ENCODE measurements at places on chromosomes 7 and 10.
A peak's percentile ranks its signal among the peaks of the same experiment; 100 is the strongest.

GRCh38 chr7:150396851-150397260 is 17.7 kb downstream of the ZNF775 start:
- DNase-seq = no peak

DNA sequence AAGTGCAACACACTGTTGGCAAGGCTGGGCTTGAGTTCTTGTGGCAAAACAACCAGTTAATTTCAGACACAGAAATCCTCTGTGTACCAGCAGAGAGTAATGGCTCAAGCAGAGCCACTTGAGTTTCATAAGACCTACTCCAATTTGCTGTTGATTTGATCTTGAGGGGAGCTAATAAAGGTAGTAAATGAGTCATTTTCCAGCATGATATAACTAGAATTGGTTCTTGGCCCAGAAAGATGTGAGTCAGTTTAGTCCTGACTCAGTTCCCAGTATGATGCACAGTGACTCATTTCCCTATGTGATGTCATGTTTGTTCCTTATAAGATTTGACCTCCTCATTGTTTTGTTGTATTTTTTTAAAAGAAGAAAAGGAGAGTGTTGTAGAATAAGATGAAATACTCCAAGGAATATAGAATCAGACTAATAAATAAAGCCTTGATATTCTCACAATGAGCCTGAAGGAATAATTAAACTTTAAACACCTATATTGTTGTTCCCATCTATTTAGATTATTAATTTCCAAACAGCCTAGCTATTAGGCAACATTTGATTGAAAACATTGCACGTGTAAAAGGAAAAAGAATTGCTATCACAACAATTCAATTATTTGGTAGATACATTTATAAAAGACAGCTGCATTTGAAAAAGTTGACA is 186.2 kb downstream of the REEP3 start:
- peak; percentile 95 for DNase-seq

GRCh38 chr7:20684581-20684980 is 69.1 kb downstream of the ABCB5 start:
- no peak for DNase-seq

- no peak for DNase-seq
These were observed 7.8 kb upstream of the ATOH7 start for GRCh38 chr10:68239596-68240150.

GRCh38 chr7:158958618-158959017 is 102.3 kb downstream of the DYNC2I1 start:
- DNase-seq = no peak

DNA sequence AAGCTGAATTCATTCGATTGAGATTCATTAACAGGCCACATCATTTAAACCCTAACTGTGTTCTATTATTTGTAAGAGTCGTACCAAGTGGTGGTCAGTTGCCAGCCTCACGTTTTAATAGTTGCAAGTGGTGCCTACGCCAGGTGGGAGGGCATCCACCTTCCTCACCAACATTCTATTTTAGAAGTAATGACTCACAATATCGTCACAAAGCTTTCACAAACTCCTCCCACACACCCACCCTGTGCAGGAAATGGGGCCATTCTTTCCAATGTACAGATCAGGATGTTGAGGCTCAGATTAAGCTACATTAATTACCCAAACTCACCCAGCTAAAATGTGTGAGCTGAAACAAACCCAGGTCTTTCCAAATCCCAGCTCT is 77.3 kb upstream of the SAMD8 start:
- DNase-seq = no peak

GRCh38 chr10:55627501-55628051 is 733.5 kb downstream of the ZWINT start:
- DNase-seq = no peak

DNA sequence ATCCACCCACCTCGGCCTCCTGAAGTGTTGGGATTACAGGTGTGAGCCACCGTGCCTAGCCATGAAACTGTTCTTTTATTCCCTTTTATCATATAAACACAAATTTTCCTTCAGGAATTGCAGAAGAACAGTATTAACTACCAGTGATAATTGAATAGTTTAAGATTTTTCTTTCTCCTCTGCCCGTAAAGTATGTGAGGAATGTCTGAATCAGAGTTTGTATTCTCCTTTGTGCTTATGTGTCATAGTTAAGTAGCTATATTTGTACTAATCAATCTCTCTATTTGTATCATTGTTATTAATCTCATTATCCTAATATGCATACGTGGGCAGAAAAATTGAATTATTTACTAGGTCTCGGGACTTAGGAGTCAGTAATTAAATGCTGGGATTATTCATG is 83.6 kb downstream of the ZNF277 start:
- DNase-seq = no peak

DNA sequence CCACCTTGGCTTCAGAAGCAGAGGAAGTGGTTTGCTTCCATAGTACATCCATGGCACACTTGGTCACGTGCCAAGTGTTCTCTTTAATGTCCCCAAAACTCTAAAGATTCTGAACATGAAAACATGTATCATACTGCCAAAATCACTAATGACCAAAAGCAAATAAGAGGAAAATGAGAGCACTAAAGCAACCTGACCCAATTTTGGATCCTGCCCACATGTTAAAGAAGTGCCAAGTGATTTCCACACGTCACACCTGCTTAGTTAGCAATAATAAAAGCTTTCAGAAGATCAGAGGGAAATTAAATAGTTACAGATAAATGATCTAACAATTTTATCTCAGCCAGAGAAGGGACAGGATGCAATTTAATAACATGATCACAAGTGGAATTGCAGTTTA is 1170.0 kb downstream of the XPNPEP1 start:
- DNase-seq = no peak

- DNase-seq = no peak
These were observed 605.8 kb downstream of the PTPRN2 start for GRCh38 chr7:157981778-157982177.

GRCh38 chr7:36203071-36203790 is 50.2 kb downstream of the EEPD1 start:
- DNase-seq = no peak

DNA sequence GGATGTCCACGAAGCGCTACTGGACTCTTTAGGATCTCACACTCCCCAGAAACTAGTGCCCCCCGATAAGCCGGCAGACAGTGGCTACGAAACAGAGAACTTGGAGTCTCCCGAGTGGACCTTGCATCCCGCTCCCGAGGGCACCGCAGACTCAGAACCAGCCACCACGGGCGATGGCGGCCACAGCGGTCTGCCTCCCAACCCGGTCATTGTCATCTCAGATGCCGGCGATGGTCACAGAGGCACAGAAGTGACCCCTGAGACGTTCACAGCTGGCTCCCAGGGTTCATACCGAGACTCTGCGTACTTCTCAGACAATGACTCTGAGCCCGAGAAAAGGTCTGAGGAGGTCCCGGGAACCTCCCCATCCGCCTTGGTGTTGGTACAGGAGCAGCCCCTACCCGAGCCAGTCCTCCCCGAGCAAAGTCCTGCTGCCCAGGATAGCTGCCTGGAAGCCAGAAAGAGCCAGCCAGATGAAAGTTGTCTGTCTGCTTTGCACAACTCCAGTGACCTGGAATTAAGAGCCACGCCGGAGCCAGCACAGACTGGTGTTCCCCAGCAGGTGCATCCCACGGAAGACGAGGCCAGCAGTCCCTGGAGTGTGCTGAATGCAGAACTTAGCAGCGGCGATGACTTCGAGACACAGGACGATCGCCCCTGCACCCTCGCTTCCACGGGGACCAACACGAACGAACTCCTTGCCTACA is 17.6 kb upstream of the BHLHA15 start:
- no peak for DNase-seq

GRCh38 chr7:22187691-22188348 is 169.1 kb downstream of the RAPGEF5 start:
- DNase-seq = no peak

DNA sequence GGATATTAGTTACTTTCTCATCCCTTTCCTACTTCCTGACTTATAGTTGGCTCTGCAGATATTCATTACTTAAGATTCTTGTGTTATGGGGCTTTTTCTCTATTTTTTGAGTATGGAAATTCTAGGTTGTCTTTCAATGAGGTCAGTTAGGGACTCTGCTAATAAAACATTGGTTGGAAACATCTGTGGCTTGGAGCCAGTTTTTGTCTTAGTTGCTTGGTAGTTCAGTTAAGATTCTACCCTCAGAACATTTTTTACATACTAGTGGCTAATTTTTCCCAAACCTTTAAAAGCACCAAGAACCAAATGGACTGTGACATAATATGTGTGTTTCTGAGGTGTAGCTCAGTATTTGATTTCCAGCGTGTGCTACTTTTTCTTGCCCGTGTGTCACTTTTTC is 305.6 kb upstream of the FZD1 start:
- DNase-seq = no peak

DNA sequence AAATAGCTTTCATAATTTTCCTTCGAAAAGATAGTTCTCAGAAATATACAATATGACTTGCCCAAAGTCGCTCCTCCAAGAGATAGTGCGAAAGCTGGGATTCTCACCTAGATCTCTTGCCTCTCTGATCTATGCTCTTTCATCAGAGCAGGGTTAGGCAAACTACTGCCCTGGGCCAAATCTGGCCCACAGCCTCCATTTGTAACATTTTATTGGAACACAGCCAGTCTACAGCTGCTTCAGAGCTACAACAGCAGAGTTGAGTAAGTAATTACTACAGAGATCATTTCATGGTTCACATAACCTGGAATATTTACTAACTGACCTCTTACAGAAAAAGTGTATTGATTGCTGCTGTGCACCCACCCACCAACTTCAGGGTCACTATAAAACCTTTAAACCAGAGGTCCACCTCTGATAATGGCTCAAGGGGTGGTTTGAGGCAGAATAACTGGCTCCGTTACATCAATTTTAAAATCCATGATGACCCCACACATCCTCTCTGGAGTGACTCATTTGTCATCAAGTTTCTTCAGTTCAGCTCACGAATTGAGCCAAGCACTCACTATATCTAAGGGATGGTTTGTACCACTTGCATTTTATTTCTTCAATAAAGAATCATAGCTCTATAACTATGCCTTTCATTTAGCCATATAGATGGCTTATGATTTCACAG is 1019.0 kb downstream of the XPNPEP1 start:
- no peak for DNase-seq

- peak; percentile 35 for DNase-seq
These were observed 107.2 kb downstream of the EPC1 start for GRCh38 chr10:32239769-32240168.

- no peak for DNase-seq
These were observed 73.9 kb downstream of the NRP1 start for GRCh38 chr10:33260403-33261149.

DNA sequence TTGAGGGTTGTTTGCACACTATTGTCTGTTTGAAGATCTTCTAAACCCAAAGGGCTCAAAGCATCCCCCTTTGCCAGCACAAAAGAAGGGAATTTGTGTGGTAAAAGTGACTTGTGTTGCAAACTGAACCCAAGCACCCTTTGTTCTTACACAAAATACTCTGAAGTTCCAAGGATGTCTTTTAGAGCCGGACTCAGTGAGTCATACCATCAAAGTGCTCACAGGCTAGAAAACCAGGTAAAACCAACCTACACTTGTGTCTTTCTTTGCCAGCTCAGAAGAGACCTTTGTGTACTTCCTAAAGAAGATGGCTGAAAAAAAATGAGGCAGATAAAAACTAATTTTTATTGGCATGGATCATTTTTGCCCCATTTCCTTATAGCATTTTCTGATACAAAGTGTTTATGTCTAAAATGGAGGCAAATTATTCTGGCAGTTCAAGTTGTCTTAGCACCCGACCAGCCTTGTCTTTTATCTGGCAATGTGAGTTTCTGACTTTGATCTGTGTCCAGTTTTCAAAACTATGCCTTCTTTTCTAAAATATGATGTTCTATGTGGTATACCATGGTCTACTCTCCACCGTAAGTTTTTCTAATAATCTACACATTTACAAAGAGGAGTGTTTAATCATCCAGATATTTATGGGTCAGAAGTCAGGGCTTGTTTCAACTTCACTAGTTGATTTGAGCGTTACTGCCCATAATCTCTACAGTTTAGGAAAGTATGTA is 128.4 kb upstream of the FZD1 start:
- DNase-seq = no peak

GRCh38 chr7:104934665-104935064 is 79.3 kb upstream of the KMT2E start:
- DNase-seq = no peak

DNA sequence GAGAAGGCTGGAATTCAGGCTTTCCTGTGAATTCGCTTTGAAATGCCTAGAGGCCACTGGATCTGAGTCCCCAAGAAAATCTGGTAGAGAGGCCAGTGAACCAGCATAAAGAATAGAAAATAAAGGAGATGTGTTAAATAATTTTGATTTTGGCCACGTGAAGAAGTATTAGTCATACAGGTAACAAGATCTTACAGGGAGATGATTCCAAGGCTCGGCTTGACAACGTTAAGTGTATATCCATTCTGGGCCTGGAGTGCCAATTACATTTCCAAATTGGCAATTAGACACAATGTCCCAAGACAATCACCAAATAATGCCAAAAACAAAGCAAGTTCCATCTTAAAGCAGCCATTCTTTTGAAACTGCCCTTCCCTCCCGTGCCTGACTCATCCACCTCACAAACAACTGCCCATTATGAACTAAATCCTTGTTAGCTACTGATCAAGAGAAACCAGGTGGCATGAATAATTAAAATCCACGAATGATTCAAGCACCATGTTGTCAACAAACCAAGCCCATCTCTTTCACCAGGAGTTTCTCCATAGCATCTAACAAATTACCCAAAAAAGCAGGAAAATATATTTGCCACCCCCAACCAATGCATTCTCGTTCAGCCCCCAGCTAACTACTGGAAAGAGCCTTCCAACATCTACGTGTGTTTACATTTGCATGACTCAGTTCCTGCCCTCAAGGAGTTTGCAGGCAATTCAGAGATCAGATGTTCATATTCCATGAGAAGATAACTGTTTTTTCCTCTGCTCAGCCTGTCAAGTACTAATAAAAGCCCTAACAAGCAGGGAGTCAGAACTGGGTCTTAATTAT is 8.5 kb downstream of the KCNMA1 start:
- peak; percentile 53 for DNase-seq

DNA sequence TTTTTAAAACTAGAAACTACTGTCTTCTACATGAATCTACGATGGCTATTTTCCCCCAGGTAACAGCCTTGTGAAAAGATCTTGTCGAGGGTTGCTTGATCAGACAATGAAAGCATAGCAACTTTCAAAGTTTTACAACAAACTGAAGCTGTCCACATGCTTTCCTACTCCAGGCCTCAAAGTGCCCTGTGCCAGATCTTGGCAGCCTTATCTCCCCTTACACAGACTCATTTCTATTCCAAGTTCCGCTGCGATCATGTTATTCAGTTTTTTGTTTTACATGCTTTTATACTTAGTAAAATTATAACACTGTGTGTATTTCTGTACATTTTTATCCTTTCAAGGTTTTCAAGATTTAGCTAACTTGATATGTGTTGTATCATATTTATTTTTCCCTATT is 661.7 kb upstream of the SORCS1 start:
- no peak for DNase-seq

DNA sequence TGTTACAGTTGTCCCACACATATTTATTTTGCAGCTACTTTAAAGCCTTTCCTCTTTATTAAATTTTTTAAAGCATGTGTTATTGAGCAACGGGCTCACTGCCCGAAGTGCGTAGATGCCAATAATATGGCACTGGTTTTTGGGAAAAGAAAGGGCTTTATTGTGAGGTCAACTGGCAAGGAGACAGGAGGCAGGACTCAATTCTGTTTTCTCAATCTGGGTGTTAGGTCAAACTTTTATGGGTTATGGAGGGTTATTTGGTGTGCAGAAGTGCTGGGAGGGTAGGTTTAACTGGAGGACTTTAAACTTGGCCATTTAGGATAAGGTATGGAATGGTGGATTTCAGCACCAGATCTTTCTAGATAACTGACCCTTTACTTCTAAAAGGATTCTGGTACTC is 183.6 kb downstream of the LRRC4 start:
- DNase-seq = no peak
